CD8-positive, alpha-beta T cell (primary cell): ENCODE measurements at places on chromosomes 4 and X. TPM values are rescaled to one million over a fixed set of nuclear protein-coding genes. Genes with fewer than 3 reads are reported as not detected.

GRCh38 chrX:7235071-7235470 is 87.1 kb upstream of the PUDP start:
- DNase-seq = no peak

DNA sequence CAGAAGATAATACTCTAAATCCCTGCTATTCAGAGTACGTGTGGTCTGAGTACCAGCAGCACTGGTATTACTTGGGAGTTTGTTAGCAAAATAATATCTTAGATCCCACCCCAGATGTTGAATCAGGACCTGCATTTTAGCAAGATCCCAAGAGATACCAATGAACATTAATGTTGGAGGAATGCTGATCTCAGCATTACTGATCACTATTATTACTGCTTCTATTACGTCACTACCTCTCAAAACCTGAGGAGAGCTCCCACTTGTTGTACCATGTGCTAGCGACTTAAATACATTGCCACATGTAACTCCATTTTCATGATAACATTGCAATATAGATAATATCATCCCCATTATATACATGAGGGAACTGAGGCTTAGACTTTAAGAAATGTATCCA is 185.2 kb downstream of the SPRY1 start:
- DNase-seq = no peak

DNA sequence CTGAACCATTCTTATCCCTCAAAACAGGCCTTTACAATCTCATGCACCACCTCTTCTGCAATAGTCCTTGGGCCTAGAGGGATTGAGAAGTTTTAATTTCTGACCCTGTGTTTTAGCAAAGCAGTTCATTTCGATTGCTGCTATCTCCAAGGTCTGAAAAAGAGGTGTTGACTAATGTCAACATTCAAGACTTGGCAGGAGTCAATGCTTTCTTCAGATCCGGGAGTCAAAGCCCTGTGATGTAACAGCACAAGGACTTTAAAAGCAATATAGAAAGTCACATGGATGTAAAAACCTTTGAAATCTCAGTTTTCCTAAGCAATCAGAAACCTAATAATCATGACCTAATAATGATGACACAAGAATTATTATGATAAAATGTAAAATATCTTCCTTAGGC is 133.8 kb downstream of the ADAM29 start:
- DNase-seq = no peak

GRCh38 chr4:175457956-175458355 is 354.1 kb downstream of the GPM6A start:
- no peak for DNase-seq

DNA sequence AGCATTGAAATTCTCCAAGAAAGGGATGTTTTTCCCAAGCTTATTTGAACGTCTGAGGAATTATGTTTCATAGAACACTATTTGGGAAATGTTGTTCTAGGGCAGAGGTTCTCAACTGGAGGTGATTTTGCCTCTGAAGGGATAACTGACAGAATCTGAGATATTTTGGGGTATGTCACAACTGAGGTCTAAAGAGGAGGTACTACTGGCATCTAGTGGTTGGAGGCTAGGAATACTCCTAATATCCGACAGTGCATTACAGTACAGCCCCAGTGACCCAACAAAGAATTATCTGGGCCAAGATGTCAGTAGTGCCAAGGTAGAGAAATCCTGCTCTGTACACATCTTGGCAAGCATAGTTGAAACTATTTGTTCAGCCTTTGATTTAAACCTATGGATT is 6.4 kb downstream of the HSPA4L start:
- no peak for DNase-seq

GRCh38 chr4:88009871-88010270 is 2.4 kb downstream of the PKD2 start:
- no peak for DNase-seq

GRCh38 chrX:572538-573124 is 58.0 kb upstream of the SHOX start:
- no peak for DNase-seq

The ADRA2C gene
- not detected for total RNA-seq

The GAGE10 gene
- not detected for total RNA-seq

The CITED1 gene
- total RNA-seq = not detected

The GYG2 gene
- total RNA-seq = not detected

The CT45A7 gene
- not detected for total RNA-seq

The AKAP14 gene
- total RNA-seq = not detected
